A549 treated with DMSO at 1 μM for 4 hours (cell line): ENCODE measurements at places on chromosomes 6 and 20. TPM values are rescaled to one million over a fixed set of nuclear protein-coding genes. Genes with fewer than 3 reads are reported as not detected.

The GGTLC1 gene
- total RNA-seq: not detected in 5 replicates

The NINL gene
- 11.7 to 14.6 TPM (median 11.9 TPM) in 5 replicates for total RNA-seq

The PIM1 gene
- total RNA-seq: 13.8 to 23.7 TPM (median 22.9 TPM) in 5 replicates

The HLA-DQB2 gene
- total RNA-seq: not detected in 5 replicates

The MRPL14 gene
- 64.5 to 70.9 TPM (median 69.7 TPM) in 5 replicates for total RNA-seq

The TNFRSF6B gene
- total RNA-seq: 0.81 to 1.1 TPM (median 1.0 TPM) in 4 of 5 replicates, not detected in the other

The NOX3 gene
- total RNA-seq: not detected in 5 replicates

The ZNF512B gene
- total RNA-seq: 10.0 to 13.3 TPM (median 12.2 TPM) in 5 replicates

The HCK gene
- total RNA-seq: 0.03 to 0.11 TPM (median 0.09 TPM) in 3 of 5 replicates, not detected in the others

The HDGFL1 gene
- total RNA-seq: not detected in 5 replicates
